ENCODE measurements at places on chromosomes 6 and 20.

DNA sequence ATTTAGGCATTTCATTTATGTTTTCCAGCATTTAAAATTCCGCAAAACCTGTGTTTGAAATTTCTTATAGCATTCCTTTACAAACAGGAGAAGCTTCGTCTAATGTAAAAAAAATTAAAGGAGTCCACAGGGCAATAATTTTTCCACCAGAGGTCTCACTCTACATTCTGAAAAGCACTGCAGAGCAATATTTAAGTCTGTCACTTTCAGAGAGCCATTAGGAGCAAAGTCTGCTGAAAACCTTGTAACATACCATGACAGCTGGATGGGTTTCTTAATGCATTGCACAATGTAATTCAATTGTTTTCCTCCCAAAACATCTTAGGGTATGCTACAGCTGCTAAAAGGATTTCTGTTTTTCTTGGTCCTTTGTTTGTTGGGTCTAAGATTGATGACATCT is 18.0 kb downstream of the BAG2 start:
- DNase-seq = peak; percentile 11

DNA sequence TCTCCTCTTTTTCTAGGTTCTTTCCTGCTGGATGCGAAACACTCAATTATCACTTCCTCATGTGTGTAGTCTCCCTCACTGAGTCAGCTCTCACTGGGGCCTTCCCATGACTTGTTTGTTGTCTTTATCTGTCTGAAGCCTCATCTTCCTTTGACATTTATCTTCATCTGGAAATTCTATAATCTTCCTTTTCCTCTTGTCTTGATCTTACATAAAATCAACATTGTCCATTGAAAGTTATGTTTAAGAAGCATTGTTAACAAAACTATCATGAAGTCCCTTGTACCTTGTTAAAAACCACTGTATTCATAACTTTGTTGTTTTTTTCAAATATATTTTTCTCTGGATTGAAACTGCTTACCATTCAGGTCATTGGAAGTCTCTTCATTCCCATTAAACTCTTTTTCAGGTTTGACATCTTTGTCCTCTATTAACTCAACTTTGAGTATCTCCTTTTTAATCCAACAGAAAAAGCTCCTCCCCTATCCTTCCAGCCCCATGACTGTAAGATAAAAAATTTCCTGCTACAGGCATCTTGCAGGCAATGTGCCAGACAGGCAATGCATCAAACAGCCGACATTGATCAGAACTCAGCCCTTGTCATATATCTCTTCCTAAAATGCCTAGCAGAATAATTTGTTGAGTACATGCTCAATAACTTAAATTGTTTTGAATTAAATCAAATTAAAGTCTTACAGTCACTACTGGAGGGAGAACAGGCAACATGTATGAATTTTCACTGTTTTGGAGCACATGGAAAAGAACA is 34.8 kb downstream of the MYLIP start:
- DNase-seq = no peak

GRCh38 chr6:170091000-170091638 is 199.8 kb downstream of the DLL1 start:
- no peak for DNase-seq

DNA sequence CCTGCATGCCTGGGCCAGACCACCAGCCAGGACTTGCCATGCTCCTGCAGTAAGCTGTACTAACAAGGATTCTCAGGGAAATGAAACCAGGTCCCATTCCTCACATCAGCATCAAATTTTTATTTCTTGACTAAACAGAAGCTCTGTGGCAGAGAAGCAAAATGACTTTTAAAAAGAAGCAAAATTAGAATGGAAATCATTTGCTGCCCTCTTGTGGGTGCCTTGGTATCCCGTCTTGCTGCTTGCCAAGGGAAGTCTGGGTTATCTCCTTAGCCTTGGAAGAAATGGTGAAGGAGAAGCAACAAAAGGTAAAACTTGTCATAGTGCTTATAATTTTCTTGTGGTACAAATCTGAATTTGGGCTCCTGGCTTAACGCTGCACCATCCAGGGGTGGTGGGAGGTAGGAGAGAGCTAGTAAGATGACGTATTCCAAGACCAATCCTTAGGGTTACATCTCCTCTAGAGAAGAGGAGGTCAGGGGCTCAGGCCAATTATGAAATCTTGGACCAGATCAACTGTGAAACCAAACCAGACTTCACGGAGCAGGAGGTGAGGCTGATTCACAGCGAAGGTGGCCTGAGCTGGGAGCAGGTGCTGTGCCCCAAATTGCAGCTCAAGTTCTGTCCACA is 107.5 kb downstream of the FAXC start:
- DNase-seq = peak; percentile 27

- no peak for DNase-seq
Measured at GRCh38 chr20:1648101-1648500, 9.5 kb downstream of the SIRPG start.

DNA sequence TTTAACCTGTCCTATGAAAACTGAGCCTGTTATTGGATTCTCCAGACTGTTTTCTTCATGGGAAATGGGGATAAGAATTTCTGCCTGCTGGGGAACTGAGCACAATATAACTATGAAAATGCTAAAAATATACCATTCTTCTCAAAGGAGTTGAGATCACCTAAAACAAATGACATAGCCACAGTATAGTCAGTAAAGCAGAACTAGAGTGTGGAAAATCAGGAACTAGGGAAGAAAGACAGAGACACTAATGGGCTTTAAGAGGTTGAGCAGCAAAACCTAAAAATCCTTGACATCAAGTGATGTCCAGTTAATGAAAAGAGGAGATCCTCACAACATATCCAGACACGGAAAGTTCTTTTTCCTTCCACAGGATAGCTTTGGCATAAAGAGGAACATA is 215.7 kb upstream of the CST7 start:
- no peak for DNase-seq
